Hair follicular keratinocyte (primary cell): ENCODE measurements at places on chromosomes 6 and 20. TPM values are rescaled to one million over a fixed set of nuclear protein-coding genes. Genes with fewer than 3 reads are reported as not detected.

Gene VPS16
- total RNA-seq = 26.0 and 28.3 TPM in 2 replicates

Gene PSMB9
- 26.6 and 31.1 TPM in 2 replicates for total RNA-seq

Gene RHAG
- total RNA-seq = not detected in 2 replicates

Gene CALHM4
- not detected in 2 replicates for total RNA-seq

Gene MYO6
- total RNA-seq = 9.4 and 17.1 TPM in 2 replicates

Gene COL9A1
- total RNA-seq = not detected in 2 replicates

Gene F13A1
- not detected in 2 replicates for total RNA-seq

Gene LTA
- total RNA-seq = not detected in 2 replicates

Gene PBOV1
- not detected in 2 replicates for total RNA-seq

Gene WFDC5
- total RNA-seq = 0.23 and 1.6 TPM in 2 replicates

Gene THBS2
- 177 and 216 TPM in 2 replicates for total RNA-seq

Gene SLC52A3
- total RNA-seq = not detected in 2 replicates

Gene JPH2
- total RNA-seq = 1.3 and 3.3 TPM in 2 replicates

Gene COX4I2
- total RNA-seq = not detected in 2 replicates

Gene SLC25A27
- 3.0 and 4.4 TPM in 2 replicates for total RNA-seq

Gene CHD6
- 8.1 and 11.6 TPM in 2 replicates for total RNA-seq

Gene SIRPD
- not detected in 2 replicates for total RNA-seq

Gene IPCEF1
- total RNA-seq = 0.04 and 0.94 TPM in 2 replicates

Gene TAAR6
- not detected in 2 replicates for total RNA-seq

Gene FAM120B
- total RNA-seq = 8.2 and 13.0 TPM in 2 replicates

Gene RIPPLY2
- 0.11 TPM in 1 of 2 replicates, not detected in the other for total RNA-seq

Gene TBC1D22B
- 7.4 and 8.6 TPM in 2 replicates for total RNA-seq

Gene AGPAT4
- 2.7 and 5.5 TPM in 2 replicates for total RNA-seq

Gene DEFB132
- total RNA-seq = not detected in 2 replicates

Gene PACRG
- 2.3 TPM in 1 of 2 replicates, not detected in the other for total RNA-seq

Gene LZTS3
- 6.4 and 9.4 TPM in 2 replicates for total RNA-seq

Gene SIRPA
- total RNA-seq = 27.8 and 36.1 TPM in 2 replicates

Gene KCNK17
- not detected in 2 replicates for total RNA-seq

Gene TAB2
- 16.3 and 21.8 TPM in 2 replicates for total RNA-seq

Gene SFTA2
- not detected in 2 replicates for total RNA-seq

Gene PTK6
- total RNA-seq = 16.7 and 28.0 TPM in 2 replicates

Gene PRKN
- total RNA-seq = 0.39 TPM in 1 of 2 replicates, not detected in the other

Gene BMP2
- 5.6 and 9.9 TPM in 2 replicates for total RNA-seq

Gene WASF1
- 19.5 and 24.6 TPM in 2 replicates for total RNA-seq

Gene C6orf15
- total RNA-seq = 0.16 TPM in 1 of 2 replicates, not detected in the other

Gene SAMD5
- total RNA-seq = 1.7 and 1.8 TPM in 2 replicates

Gene TM9SF4
- total RNA-seq = 25.5 and 29.5 TPM in 2 replicates

Gene TUBB2B
- 3.0 and 5.9 TPM in 2 replicates for total RNA-seq

Gene STK38
- total RNA-seq = 12.8 and 12.9 TPM in 2 replicates

Gene UNC5CL
- total RNA-seq = 0.27 and 0.62 TPM in 2 replicates

Gene TRIM15
- total RNA-seq = not detected in 2 replicates

Gene KHDC1
- 2.0 and 2.2 TPM in 2 replicates for total RNA-seq

Gene POLR3F
- 7.3 and 9.2 TPM in 2 replicates for total RNA-seq

Gene HSPA1L
- total RNA-seq = 0.53 and 0.62 TPM in 2 replicates

Gene TP53TG5
- total RNA-seq = not detected in 2 replicates

Gene TMEM170B
- 0.04 and 0.08 TPM in 2 replicates for total RNA-seq

Gene SLC22A2
- not detected in 2 replicates for total RNA-seq

Gene PRL
- total RNA-seq = not detected in 2 replicates
